EL (cell line): ENCODE measurements at places on chromosomes 11 and 22.

DNA sequence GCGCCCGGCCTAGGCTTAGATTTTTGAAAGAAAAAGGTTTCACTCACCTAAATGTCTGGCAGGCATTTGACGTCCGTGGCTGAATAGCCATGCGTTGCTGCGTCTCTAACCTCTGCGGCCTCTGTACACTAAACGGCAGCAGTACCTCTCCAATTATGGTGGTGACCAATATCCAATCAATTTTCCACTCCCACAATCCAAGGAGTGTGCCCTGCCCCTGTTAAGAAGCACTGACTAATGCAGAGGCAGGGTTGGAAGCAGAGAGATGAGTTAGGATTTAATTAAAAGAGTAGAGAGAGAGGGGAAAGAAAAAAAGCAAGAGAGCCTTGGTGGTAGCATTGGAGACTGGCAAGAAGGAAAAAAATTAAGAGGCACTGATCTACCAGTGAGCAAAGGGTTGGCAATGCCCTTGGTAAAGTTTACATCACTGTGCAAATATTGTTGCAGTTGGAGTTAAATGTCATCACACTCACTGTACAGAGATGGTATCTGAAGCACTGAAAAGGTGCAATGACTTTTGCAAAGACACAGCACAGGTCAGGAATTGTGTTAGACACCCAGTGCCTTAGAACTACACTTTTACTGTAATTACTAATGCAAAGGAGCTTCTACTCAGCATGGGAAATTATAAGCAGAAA, 526.7 kb downstream of the NTM start:
- no peak for DNase-seq

- no peak for DNase-seq
Observed at GRCh38 chr22:31150615-31151014, 9.4 kb upstream of the RNF185 start.

- no peak for DNase-seq
Observed at GRCh38 chr11:63760487-63761079, 8.0 kb downstream of the ZFTA start.

- no peak for DNase-seq
Observed at GRCh38 chr11:27525824-27526516, 19.4 kb upstream of the LIN7C start.

GRCh38 chr22:35840302-35840739, 122.6 kb downstream of the APOL5 start:
- DNase-seq = peak; percentile 99

DNA sequence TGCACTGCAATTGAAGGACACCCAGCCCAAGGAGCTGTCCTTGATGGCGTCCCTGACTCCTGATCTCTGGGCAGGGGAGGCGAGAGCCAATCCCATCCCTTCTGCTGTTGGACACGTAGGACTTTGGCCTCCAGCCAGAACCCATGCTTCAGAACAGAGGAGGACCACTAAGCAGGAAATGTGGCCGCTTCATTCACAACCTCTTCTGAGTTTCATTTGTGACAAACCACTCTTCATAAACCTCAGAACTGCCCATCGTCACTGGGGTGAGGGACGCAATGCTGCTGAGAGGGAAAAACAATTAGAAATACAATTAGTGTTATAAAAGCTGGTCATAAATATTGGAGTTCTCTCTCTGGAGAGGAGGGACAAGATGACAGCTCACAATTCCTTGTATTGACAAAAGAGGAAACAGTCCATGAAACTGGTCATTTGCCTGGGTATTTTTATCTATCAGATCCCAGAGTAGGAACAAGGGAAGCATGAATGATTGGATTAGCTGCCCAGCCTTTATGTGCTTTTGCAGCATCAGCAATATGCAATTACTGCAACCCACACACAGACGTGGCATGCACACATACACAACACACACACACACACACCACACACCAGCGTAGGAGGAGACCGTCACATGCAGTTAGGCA, 216.5 kb upstream of the CADM1 start:
- DNase-seq = no peak

GRCh38 chr22:24994070-24994763, 41.7 kb downstream of the KIAA1671 start:
- peak; percentile 25 for DNase-seq

DNA sequence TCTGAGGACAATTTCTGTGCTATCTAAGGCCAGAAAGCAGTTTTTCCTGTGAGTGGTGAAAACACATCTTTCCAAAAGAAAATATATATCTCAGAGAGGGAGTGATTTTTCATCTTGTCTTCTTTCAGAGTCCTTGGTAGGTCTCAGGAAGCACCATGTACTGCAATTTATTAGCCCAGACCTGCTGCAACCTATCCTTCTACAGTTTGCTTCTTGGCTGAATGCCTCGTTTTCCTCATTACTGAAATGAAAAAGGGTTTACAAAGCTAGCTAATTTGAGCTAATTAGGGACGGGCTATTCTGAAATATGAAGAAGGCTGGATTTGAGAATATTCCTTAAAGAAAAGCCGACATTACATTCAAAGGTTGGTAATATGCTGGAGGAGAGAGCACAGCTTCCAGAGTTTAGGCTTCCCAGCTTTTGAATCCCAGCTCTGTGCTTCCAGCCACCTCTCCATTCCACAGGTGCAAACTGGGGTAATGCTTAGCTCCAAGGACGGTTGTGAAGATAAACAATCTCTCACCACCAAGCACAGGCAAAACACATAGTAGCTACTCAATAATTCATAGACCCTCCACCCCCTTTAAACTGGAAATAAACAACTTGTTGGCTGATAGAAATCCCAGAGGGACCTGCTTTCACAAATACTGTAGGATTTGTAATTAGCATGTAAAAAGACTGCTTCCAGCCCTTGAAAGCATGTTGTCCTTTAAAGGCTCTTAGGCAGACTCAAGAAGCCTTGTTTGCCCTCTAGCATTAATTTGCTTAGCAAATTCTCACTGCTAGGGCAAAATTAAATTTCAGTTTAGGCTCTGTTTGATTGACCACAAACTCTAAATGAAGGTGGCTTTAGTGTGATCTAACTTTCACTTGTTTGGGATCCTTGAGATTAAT, 24.5 kb upstream of the SESN3 start:
- DNase-seq = no peak

GRCh38 chr11:128692753-128693415, 988 bp upstream of the FLI1 start:
- peak; percentile 55 for DNase-seq

GRCh38 chr11:126140201-126140925, 71.1 kb downstream of the RPUSD4 start:
- DNase-seq = no peak

GRCh38 chr11:111707039-111707690, 59.0 kb downstream of the PPP2R1B start:
- DNase-seq = peak; percentile 54

DNA sequence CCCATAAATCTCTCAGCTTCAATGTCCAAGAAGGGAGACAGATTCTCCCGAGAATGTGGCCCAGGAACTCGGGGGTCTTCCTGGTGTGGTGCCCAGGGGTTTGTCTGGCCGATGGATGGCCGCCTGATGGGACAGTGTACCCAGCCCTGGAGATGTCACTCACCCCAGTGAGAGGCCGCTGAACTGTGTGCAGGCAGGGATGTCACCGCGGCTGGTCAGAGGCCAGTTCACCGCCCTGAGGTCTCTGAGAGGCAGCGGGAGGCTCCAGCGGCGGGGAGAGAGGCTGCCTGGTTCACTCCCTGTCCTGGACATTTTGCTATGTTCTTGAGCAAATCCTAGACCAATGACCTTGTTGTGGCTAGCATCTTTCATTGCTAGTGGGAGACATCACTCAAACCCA, 1349.5 kb downstream of the BRD1 start:
- no peak for DNase-seq

GRCh38 chr22:49046546-49047361, 780.9 kb downstream of the BRD1 start:
- no peak for DNase-seq

DNA sequence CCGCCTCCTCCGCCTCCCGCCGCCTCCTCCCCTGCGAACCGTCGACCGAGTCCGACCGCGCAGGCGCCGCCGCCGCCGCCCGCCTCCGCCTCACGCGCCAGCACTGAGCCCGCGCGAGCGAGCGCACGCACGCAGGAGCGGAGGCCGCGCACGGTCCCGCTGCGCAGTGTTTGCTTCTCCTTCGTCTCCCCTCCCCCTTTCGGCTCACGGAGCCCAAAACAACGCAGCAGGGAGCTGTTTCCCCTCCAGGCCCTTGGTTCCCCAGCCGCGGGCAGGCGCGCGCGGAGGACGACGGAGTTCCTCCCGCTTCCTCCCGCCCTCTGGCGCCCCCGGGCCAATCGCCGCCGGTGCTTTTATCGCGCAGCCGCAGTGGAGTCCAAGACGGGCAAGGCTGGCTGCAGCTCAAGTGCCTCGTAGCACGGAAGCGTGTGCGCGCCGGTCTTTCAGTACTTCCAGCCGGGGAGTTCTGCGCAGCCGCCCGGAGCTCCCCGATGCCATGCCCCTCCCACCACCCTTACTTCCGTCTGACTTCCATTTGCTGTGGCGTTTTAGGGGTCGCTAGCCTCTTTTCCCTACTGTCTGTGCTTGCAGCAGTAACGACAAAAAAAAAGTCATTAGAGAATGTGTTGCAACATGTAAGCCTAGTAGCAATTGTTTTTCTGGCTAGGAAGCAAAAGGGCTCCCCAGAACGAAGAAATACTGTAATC, at the start of gene HNRNPUL2:
Gene HNRNPUL2, minus strand, starts transcription at position 293 of the 707 bp plus-strand sequence. CDS start 301 bp downstream, outside the sequence.
- peak; percentile 99 for DNase-seq

DNA sequence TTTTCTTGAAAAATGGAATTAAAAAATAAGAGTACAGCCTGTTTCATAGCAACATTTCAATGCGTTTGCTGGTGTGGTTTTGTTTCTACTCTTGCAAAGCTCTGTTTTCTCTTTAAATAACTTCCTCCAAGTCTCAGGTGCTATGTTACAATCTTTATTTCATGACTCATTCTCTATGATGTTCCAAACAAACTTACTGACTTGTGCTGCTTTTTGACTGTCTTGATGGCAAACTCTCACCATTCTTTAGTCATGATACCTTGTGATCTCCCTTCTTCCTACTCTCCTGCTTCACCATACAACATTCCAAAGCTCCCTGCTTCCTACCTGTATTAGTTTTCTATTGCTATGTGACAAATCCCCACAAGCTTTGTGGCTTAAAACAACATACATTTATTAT, 166.1 kb downstream of the C11orf91 start:
- DNase-seq = no peak

DNA sequence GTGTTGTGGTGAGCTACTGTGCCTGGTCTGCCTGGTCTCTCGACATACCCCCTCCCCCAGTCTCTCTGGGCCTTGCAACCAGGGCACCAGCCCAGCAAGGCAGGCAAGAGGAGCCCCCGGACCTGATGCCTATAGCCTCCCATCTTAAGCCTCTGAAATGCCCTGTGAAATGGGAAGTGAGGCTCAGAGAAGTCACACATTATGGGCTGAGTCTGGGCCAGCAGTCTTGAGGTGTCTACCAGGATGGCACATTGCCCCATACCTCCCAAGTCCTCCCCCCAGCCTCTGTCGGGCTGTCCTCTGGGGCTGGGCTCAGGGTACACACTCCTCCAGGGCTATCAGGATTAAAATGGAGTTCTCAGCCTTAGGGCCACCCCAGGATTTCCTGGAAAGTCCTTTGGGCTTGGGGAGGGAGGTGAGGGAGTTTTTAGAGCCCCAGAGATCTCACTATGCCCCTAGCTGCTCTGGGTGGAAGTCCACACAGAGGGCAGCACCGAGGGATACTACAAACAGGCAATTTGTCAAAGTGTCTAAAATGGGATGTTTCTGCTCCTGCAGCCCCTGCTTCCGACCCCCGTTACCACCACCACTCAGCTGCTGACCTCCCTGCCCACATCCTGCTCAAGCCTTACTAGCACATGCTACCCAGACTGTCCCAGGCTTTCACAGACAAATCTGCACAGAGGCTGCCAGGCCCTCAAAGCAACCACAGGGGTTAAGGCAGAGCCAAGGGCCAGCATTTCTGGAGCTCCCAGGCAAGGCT, 3.1 kb upstream of the SH3BP1 start:
- DNase-seq = peak; percentile 78

DNA sequence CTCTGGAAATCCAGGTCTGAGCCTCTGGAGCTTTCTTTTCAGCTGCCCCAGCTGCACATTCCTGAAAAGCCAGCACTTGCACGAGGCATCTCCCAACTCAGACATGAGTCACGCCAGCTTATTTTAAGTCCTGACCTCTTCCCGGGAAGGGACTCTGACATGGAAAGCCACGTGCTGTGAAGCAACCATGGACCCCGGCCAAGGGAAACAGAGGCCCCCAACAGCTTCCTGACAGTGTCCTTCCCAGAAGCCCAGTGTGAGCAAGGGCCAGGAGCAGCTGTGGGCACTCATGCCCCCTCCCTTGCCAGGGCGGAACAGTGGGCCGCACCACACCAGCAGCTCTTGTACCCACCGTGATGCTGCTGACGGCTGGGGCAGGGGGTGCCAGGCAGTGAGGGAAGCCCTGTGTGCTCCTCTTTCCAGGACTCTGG, 118.8 kb upstream of the CADM1 start:
- peak; percentile 88 for DNase-seq

DNA sequence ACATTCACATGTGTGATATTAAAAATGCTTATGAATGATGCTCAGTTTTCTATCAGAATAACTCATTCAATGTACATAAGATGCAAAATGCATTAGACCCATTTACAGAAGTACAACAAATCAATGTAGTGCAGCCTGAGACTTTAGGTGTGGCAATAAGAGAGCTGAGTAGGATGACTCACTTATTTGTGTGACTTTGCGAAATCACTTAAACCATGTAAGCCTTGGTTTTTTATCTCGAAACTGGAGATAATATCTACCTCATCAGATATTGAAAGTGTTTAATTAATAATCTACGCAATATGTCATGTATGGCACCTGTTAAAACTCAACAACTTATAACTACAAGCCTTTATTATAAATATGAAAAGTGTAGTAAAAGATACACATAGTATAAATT, 105.7 kb upstream of the LUZP2 start:
- DNase-seq = peak; percentile 19

DNA sequence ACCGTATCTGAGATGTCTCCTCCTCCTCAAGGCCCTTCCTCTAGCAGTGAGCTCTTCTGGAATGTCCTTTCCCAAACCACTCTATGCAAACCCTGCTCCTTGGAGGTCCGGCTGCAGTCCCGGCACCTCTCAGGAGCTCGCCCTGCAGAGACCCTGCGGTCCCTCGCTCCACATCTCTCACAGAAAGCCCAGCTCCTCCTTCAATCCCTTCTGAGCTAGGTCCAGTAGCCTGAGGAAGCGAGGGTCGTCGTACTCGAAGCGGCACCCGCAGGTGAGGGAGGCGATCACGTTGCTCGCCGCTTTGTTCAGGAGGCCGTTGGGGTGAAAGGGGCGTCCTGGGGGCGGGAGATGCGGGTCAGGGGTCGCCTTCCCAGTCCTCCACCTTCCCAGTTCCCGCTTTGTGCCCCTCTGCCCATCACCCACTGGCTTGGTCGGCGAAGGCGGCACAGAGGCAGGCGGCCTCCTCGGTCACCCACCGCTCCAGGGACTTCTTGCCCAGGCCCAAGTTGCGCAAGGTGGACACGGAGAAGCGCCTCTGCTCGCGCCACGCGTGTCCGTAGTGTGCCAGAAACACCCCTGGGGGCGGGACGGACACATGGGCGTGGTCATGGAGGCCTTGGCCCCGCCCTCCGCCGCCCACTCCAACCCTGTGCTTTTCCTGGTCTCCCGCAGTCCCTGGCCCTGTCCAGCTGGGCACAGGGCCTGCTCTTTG, 21.5 kb upstream of the CYP2D6 start:
- no peak for DNase-seq
